Dorsolateral prefrontal cortex (tissue), 122 donors: ENCODE measurements at places on chromosomes 12 and 14.

- no peak for DNase-seq
Measured at GRCh38 chr12:93050026-93050747, 121.1 kb upstream of the EEA1 start.

GRCh38 chr12:8771072-8771471 is 51.3 kb upstream of the A2ML1 start:
- DNase-seq = no peak

GRCh38 chr12:12194206-12194605 is 72.6 kb downstream of the LRP6 start:
- no peak for DNase-seq

DNA sequence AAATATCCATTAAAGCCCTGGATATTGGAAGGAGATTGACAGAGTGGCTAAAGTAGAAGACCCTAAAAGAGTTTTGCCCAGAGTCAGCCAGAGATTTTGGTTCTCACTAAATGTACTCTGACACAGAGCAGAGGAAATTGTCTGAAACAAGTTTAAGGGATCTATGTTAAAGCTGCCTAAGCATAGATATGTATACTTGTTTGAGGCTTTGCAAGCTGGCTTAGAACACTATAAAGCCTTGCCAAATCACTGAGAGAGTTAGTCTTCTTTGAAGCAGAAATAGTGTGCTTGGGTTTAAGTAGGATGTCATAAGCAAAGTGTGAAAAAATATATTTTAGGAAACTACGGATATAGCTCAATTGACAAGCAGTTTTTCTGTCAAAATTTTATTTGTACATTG is 653.5 kb downstream of the FSCB start:
- DNase-seq = no peak

DNA sequence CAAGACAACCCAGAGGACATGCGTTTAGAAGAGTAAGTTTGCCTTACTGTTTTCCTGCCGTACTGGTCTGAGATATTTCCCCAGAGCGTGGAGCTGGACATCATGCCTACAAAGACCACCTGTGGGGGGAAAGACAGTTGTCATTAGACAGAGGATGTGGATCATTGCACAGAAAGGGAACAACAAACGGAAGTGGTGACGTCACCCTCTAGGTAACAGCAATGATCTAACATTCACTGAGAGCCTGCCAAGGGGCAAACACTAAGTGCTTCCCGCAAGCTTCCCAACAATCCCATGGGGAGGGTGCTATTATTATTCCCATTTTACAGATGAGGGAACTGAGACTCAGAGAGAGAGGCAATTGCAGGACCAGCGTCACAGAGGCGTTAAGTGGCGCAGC is 48.5 kb downstream of the SVOP start:
- no peak for DNase-seq

DNA sequence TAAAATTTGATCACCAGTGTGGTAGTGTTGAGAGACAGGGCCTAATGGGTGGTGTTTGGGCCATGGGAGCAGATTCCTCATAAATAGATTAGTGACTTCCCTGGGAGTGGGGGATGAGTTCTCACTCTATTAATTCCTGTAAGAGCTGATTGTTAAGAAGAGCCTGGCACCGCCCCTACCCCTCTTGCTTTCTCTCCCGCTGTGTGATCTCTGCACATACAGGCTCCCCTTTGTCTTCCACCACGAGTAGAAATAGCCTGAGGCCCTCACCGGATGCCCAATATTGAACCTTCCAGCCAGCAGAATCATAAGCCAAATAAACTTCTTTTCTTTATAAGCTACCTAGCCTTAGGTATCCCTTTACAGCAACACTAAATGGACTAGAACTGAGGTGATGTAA is 31.9 kb upstream of the CAND1 start:
- DNase-seq = no peak

GRCh38 chr14:103195828-103196615 is 72.8 kb downstream of the TNFAIP2 start:
- no peak for DNase-seq

GRCh38 chr14:100246809-100247428 is 8.0 kb downstream of the YY1 start:
- no peak for DNase-seq

DNA sequence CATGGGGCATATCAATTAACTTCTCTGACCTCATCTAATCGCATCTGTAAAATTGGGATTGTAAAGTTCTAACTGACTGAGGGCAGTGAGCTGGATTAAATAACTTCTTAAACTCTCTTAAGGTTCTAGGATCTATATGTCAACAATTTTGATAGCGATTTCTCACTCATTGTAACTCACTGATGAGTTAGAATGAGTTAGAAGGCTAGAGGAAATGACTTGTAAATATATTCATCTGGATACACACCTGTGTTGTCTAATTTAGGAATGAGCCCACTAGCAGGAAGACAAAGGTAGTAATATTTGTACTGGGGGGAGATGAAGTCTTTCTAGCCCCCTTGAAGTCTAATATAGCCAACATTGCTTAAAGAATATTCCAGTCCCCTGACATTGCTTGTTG is 46.3 kb upstream of the CERS5 start:
- no peak for DNase-seq

DNA sequence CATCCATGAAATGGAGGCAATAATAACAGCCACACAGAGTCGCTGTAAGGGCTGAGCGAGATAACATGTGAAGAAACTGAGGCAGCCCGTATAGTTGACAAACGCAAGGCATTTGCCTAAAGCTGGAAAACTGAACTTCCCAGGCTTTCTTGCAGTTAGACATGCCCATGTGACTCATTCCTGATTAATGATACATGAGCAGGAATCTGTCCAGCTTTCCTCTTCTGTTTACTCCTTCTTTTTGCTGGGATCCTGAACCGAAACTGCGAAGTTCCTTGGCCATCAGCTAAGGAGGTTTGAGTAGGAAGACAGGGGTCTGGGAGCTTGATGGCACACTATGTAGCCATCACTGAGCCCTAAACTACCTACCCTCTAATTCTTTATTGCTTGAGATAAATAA is 52.2 kb downstream of the ST8SIA1 start:
- DNase-seq = no peak

DNA sequence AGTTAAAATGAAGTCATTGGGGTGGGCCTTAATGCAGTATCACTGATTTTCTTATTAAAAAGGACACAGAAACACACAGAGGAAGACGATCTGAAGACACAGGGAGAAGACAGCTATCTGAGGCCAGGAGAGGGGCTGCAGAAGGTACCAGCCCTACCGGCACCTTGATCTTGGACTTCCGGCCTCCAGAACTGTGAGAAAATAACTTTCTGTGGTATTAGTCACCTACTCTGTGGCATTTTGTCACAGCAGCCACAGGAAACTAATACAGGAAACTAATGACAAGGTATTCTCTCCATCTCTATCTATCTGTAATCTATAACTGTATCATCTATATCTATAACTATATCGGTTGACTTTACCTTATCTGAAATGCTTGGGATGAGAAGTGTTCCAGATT is 1149.5 kb downstream of the BCL11B start:
- no peak for DNase-seq

GRCh38 chr12:25186038-25186787 is 8.7 kb downstream of the DNAI7 start:
- no peak for DNase-seq

DNA sequence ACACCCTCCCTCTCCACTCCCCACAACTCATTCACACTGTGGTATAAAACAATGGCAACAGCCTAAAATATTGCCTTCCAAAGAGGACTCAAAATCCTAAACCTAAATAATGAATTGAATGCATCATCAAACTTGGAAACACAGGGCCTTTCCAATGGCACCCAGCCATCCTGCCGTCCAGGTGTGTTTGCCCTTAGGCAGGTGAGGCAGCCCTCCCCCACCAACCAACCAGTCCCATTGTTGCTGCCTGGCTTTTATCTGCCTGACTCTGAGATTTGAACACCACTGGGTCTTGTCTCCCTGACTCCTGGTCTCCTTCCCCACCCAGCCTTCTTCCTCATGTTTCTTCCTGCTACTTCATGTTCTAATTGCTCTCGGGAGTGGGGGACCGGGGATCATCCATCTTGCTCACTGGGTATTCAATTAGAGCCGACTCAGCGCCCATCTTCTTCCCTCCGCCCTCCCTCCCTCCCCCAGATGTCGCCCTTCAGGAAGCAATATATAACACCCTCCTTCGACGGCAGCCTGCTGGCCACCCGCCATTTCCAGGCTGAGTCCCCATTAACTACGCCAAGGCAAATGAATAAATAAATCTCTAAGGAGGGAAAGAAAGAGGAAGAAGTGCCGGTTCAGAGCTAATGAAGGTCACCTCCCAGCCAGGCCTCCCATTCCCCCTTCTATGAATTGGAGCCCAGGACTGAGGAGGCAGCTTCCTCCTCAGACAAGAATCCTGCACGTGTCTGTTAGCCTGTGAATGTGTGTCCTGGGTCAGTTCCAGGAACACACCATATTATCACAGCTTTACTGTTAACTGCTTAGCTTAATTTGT is 36.3 kb upstream of the NTF3 start:
- no peak for DNase-seq
